NCI-H187 treated with DMSO at 0.1 percent for 48 hours (cell line): ENCODE measurements at places on chromosomes 5 and 9.

GRCh38 chr9:122806661-122807060, 6.7 kb downstream of the OR1K1 start:
- no peak for DNase-seq

GRCh38 chr5:123844873-123845272, 332.9 kb downstream of the CSNK1G3 start:
- no peak for DNase-seq

DNA sequence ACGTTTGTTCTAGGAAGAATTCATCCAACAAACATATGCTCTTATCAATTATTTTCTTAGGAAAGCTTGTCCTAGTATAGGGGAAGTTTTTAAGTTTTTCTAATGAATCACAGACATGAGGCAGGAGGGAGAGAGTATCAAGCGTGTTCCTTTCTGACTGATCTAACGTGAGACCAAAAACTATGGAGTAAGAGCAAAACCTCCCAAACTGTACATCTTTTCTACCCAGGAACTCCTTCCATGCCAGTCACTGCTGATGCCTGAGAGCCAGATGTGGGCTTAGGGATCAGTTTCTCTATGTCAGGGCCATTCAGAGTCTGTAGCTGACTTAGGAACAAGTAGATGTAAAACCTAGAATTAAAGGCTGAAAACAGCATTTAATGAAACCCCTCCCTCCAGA, 51.7 kb upstream of the NFIB start:
- no peak for DNase-seq

DNA sequence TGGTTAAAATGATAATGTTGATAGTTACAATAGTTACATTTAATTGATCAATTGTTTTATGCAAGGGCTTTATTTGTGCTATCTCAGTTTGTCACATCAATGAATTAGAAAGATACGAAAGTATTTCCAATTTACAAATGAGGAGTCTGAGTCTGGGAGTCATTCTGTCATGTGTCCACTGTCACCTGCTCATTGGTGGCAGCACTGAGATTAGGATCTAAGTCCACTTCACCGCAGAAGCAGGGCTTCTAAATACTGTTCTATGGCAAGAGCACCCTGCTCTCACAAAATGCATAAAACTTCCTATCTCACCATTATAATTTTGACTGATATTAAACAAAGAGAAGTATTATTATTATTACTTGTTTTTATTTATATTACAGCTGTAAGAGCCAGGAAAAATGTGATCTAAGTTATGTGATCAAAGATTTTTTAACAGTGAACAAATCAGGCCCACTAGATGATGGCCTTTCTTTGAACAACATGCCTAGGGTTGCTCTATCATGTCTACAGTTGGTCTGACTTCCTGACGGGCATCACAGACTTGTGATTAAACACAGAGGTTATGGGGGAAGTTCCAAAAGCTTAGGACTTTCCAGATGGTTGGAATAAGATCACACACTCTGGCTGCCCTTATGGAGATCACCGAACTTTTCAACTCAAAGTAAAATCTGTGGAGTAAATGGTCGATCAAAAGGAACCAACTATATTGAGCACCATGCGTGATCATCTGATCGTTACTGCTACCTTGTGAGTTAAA, 15.1 kb downstream of the TLR4 start:
- no peak for DNase-seq

GRCh38 chr5:107365320-107366109, 305.2 kb downstream of the EFNA5 start:
- DNase-seq, result no peak

GRCh38 chr9:134992755-134993124, 75.0 kb upstream of the FCN1 start:
- DNase-seq, result no peak

DNA sequence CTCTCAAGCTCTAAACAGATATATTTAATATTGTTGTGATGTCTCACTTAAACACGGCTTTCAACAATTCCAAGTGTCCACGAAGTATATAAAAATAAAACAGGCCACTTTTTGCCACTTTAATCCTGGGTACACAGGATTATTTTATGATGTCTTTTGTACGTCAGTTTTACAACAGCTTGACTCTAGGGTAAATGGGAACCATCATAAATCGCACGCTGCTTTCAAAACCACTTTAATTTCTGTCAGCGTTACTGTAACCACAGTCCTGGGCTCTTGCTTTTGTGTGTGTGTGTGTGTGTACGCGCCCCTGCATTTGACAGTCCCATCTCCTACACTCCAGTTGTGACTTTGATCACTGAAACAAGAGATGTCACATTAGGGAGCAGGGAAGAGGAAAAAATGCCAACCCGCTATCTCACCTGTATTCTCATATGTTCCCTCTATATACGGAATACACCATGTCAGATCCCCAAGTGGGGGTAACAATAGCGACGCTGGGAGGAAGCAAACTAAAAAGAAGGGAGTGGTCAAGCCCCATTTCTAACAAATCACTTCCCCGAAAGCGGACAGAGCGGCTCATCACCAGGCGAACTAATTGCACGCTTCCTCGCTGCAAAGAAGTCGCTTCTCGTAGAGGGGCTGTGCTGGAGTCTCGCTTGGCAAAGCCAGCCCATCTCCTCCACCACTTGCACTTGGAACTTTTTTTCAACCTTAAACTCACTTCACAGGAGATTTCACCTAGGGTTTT, 1.2 kb downstream of the BNC2 start:
- no peak for DNase-seq

DNA sequence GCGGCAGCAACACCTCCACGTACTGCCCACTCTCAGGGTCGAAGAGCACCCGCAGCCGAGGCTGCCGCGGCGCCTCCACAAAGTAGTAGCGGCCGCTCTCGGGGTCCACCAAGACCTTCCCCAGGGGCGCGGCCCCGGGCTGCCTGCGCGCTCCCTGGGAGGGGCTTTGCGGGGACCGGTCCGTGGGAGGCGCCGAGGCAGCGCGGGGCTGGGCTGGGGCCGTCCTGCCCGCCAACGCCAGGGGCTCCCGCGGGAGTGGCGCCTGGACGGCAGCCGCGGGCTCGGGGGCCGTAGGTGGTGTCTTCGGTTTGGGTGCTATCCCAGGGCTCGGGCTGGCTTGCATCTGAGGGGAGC, 2.6 kb upstream of the MZB1 start:
- DNase-seq, result no peak

DNA sequence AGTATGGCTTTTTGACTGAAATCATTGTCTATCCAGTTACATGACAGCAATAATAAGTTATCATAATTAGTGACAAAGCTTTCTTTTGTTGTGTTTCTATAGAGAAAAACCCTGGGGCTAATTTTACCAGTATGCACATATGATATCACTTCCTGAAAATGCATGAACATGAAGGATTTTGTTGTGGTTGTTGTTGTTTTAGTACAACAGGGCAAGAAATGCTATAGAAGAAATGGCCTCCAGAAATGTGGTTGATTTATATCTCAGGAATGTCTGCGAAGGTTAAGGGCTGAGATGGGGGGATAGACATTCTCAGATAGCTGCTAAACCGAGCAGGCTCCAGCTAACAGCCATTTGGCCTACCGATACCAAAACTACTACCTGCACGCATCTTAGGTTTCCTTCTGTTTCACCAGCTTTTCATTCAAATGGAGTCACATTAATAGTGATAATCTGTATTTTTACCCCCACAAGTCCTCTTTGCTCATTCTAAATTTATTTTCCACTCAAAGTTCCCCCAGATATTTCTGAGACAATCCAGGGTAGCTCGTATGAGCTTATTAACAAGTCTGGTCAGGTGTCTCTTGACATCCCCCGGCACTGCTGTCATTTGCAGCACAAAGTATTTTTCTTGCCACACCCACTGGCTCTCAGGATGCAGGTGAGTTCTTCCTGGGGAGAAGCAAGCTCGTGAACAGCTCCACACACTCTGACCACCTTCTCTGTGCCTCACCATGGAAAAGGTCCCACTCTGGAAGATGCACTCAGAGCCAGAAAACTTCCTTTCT, 232.4 kb upstream of the GAS1 start:
- no peak for DNase-seq

GRCh38 chr5:67731886-67732285, 483.7 kb upstream of the PIK3R1 start:
- DNase-seq, result no peak
